ENCODE measurements at places on chromosomes 7 and 10. TPM values are rescaled to one million over a fixed set of nuclear protein-coding genes. Genes with fewer than 3 reads are reported as not detected.
A peak's percentile ranks its signal among the peaks of the same experiment; 100 is the strongest.

- peak overlapping the region; percentile 88 for H3K4me3 ChIP-seq
- no peaks in the 10 kb centered on the region for H3K27me3 ChIP-seq
- peak; percentile 9 for DNase-seq
- H3K4me1 ChIP-seq, result peaks cover 31% of the 10 kb centered on the region
- H3K36me3 ChIP-seq, result peaks cover 22% of the 10 kb centered on the region
- H3K27ac ChIP-seq, result peak overlapping the region; percentile 94
Measured at GRCh38 chr7:116862951-116863670, 724 bp downstream of the CAPZA2 start.

DNA sequence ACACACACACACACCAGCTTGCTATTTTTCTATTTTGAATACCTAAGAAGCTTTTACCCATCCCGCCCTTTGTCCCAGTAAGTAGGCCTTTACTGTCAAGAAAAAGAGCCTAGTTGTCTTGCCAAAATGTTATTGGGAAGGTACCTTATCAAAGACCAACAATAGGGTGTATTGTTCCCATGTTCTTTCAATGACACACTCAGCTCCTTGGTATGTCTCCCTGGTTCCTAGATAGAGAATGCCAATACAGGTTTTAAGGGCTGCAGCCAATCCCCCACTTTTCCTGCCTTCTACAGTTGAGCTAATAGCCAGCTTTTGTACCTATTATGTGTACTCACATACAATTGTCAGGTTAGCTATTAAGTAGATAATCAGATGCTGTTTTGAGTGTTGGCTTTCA, 92.0 kb upstream of the LRRTM3 start:
- peak; percentile 48 for DNase-seq
- H3K27ac ChIP-seq, result peak overlapping the region; percentile 63
- H3K4me3 ChIP-seq, result peak overlapping the region; percentile 18
- no peaks in the 10 kb centered on the region for H3K27me3 ChIP-seq
- peaks cover 58% of the 10 kb centered on the region for H3K4me1 ChIP-seq

DNA sequence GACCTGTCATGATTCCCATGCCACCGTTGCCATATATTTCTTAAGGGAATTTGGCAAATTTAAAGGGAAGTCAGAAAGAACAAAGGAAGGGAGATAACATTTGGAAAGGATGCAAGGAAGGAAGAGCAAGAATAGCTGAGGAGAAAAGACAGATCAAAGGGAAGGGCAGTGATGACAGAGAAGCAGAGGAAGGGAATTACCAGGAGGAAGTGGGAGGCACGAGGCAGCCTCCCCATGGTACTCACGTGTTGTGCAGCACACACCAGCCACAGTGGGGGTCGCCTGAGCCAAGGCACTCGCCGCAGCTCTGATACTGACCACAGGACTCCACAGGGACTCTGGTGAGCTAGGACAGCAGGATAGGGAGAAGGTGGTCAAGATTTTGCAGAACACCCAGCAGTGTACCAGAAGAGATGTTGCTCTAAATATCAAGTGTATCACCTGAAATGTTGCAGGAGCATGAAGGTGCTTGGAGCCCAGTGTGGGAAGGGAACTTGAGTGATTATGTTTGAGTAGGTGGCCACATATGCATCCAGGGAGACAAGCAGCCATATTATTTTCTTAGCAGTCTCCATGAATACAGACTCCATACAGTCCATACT, 335.3 kb downstream of the PLXNA4 start:
- no peaks in the 10 kb centered on the region for H3K4me1 ChIP-seq
- peaks cover 14% of the 10 kb centered on the region for H3K27me3 ChIP-seq
- no peak overlapping the region for H3K27ac ChIP-seq
- no peak overlapping the region for H3K4me3 ChIP-seq
- DNase-seq, result no peak

DNA sequence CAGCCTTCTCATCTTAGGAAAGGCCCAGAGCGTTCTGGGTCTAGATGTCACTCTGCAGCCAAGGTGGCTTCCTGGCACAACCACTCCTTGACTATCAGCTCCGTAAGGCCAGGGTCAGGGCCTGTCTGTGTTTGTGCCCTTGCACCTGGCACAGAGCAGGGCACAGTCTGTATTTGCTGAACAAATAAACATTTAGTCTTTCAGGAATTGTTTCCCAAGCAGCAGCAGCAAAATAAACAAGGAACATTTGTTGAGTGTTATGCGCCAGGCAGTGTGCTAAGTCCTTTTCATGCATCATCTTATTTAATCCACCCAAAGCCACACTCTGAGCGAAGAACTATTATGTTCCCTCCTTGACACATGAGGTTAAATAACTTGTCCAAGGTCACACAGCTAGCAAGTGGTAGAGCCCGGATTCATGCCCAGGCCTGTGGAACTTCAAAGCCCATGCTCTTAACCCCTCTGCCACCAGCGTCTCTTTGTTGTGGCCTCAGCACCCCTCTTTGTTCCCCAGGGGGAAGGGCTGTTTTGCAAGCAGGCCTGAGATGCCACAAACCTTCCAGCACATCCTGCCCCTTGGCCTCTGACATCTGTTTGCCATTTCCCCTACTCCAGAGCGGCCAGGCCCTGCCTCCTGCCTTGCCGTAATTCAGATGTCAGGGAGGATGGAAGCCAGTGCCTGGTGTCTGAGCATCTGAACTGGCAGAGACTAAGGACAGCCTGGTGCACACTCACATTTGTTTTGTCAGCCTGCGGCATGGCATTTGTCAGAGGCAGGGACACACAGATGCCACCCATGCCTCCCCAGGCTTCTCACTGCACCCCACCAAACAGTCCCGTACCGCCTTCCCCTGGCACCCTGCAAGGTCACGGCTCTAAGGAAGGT, 325.8 kb upstream of the ZMIZ1 start:
- no peak for DNase-seq
- no peak overlapping the region for H3K27ac ChIP-seq
- no peaks in the 10 kb centered on the region for H3K36me3 ChIP-seq

DNA sequence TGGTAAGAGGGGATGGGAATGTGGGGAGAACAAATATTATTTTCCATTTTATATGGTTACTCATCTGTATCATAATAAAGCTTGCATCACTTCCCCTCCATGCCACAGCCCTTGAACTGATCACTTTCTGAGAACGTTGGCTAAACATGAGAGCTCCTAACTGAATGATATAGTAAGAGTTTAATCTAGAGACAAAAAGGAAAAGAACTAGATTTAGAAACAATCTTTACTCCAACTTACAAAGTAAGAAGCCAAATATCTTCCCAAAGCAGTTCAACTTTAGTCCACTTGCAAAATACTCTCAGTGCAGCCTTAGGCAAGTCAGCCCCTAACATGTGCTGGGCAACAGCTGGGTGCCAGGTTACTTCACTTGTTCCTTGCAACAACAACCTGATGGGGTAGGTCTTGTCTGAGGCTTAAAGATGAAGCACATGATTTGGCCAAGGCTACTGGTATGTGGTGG, 20.3 kb downstream of the SMURF1 start:
- DNase-seq, result no peak
- H3K36me3 ChIP-seq, result peaks cover 23% of the 10 kb centered on the region
- H3K4me3 ChIP-seq, result no peak overlapping the region
- peaks cover 53% of the 10 kb centered on the region for H3K4me1 ChIP-seq
- peak overlapping the region; percentile 45 for H3K27ac ChIP-seq

DNA sequence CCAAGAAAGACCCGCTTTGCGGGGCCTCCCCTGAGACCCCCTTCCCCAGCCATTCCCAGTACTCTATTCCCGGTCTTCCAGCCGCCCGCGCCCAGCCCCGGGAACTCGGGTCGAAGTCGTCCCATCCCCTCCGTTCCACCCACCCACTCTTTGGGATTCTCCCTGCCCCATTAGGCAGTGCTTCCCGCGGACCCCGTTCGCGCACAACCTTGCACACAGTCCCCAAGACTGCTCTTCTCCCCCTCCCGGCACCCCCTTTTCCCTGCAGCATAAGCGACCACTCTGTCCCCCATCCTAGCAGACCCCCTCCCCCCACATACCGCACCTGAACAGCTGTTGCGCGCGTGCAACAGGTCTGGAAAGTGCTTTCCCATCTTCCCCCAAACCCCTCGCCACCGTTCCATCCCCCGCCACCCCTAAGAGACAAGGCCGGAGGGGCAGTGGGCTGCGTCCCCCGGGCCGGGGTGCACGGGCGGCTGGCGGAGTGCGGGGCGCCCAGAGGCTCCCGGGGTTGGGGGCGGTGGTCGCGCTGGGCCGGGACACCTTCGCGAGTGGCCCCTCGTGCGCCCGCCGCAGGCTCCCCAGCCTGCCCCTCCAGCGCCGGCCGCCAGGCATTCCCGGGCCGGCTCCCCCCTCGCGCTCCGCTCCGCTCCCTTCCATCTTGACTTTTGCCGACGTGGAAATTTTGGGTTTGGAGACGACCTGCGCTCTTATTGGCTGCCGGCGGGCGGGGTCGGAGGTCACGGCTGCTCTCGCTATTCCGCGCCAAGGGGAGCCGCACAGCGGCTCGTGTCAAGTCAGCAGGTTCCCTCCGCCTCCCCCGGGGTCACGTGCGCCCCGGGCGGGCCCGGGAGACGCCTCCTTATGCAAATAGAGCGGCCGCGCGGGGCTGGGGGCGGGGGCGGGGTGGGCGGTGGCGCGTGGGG, 201.2 kb upstream of the NFE2L3 start:
- peaks cover 22% of the 10 kb centered on the region for H3K36me3 ChIP-seq

DNA sequence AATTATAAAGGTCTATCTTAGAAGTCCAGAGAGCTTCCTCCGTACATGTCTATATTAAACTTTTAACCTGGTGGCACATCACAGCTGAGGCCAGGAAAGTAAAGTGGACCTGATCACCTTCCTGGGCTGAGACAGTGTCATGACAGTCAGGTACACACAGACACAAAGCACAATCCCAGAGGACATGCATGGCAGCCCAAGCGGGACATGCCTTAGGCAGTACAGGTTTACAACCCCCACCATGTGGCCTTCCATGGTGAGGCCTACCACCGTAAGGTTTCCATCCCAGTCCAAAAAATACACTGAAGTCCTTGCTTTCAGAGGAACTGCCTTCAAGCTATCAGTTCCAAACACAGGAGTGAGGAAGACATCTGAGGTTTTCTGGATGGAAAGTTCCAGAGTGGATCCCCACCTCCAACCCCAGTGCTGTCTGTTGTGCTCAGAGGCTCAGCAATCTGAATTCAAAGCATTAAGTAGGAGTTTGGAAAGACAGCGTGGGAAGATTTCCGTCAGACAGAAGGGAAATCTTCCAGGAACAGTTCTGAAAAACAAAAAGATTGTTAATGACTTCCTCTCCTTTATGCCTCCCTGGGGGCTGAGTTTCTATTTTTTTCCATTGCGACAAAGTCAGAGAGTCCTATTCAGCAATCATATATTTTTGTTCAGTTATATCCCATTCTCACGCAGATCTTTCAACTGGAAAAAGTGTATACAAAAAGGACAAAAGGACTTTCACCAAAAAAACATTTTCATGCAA, 20.1 kb downstream of the IFIT3 start:
- no peak for DNase-seq
- no peaks in the 10 kb centered on the region for H3K27me3 ChIP-seq
- peaks cover 20% of the 10 kb centered on the region for H3K36me3 ChIP-seq
- H3K4me3 ChIP-seq, result no peak overlapping the region
- peaks cover 64% of the 10 kb centered on the region for H3K4me1 ChIP-seq

- no peaks in the 10 kb centered on the region for H3K36me3 ChIP-seq
- no peak overlapping the region for H3K27ac ChIP-seq
- no peaks in the 10 kb centered on the region for H3K27me3 ChIP-seq
- H3K4me3 ChIP-seq, result no peak overlapping the region
Measured at GRCh38 chr10:51789118-51789517, 89.7 kb upstream of the CSTF2T start.

- no peak overlapping the region for H3K27ac ChIP-seq
- H3K4me1 ChIP-seq, result no peaks in the 10 kb centered on the region
- H3K27me3 ChIP-seq, result no peaks in the 10 kb centered on the region
- no peak for DNase-seq
- H3K4me3 ChIP-seq, result no peak overlapping the region
- no peaks in the 10 kb centered on the region for H3K36me3 ChIP-seq
Measured at GRCh38 chr7:28800150-28800549, 158.0 kb downstream of the TRIL start.

DNA sequence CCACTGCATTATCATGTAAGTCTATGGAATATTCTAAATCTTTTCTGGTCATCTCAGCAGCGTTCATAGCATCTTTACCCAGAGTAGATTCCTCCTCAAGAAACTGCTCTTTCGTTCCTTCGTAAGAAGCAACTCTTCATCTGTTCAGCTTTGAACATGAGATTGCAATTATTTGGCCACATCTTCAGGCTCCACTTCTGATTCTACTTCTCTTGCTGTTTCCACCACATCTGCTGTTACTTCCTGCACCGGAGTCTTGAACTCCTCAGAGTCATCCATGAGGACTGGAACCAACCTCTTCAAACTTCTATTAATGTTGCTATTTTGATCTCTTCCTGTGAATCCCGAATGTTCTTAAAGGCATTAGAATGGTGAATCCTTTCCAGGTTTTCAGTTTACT, 12.7 kb downstream of the CHST12 start:
- DNase-seq, result no peak
- no peaks in the 10 kb centered on the region for H3K36me3 ChIP-seq
- H3K4me1 ChIP-seq, result no peaks in the 10 kb centered on the region
- H3K27ac ChIP-seq, result no peak overlapping the region
- no peaks in the 10 kb centered on the region for H3K27me3 ChIP-seq

Gene GNAI1
- 14.7 TPM for total RNA-seq

Gene CHST3
- 14.3 TPM for total RNA-seq

Gene GPR26
- total RNA-seq, result not detected

All from Calu3 (cell line).